Thymus (tissue), 14 donors: ENCODE measurements at places on chromosomes 7 and 10. TPM values are rescaled to one million over a fixed set of nuclear protein-coding genes. Genes with fewer than 3 reads are reported as not detected.

PLEKHS1 gene
- under 0.01 TPM for total RNA-seq

MBL2 gene
- total RNA-seq, result 0.05 TPM

STOX1 gene
- total RNA-seq, result 10.3 TPM

ZNF425 gene
- total RNA-seq, result 2.2 TPM

DDC gene
- 0.33 TPM for total RNA-seq

LIPA gene
- 45.9 TPM for total RNA-seq

TMEM196 gene
- 0.05 TPM for total RNA-seq

PCLO gene
- 2.3 TPM for total RNA-seq

LGI1 gene
- 0.28 TPM for total RNA-seq

CTAGE8 gene
- 0.52 TPM for total RNA-seq

GNGT1 gene
- total RNA-seq, result 0.76 TPM

CDNF gene
- total RNA-seq, result 1.0 TPM

SPDYE16 gene
- 0.14 TPM for total RNA-seq

TRIL gene
- total RNA-seq, result 0.99 TPM

INMT gene
- 0.94 TPM for total RNA-seq

ERVW-1 gene
- not detected for total RNA-seq

TRPV6 gene
- total RNA-seq, result 0.24 TPM

CABCOCO1 gene
- 0.14 TPM for total RNA-seq

NXPH1 gene
- total RNA-seq, result 0.05 TPM

MOSPD3 gene
- total RNA-seq, result 4.7 TPM

SPDYE11 gene
- total RNA-seq, result not detected

FKBP6 gene
- 0.19 TPM for total RNA-seq

GPR158 gene
- under 0.01 TPM for total RNA-seq

BMPER gene
- total RNA-seq, result 1.0 TPM

SCART1 gene
- total RNA-seq, result 0.94 TPM

ZPBP gene
- total RNA-seq, result 0.14 TPM
